ENCODE measurements at places on chromosomes 5 and 9.

DNA sequence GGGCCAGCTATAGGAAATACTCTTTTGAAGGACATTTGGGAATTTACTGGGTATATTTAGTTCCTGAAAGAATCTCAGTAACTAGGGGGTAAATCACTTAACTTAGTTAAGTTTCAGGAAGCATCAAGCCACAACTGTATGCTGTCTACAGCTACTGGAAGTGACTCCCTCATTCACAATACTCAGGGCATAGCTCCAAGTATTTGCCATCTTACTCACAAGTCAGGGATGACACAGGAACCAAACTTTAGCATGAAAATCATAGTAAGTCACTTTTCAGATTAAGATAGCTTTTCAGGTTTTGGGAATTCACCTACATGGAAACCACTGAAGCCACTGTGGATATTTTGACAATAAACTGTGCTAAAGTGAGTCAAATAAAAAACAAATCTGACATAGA lies 242.4 kb upstream of the ATP10B start:
- DNase-seq, result no peak

- DNase-seq, result no peak
Measured at GRCh38 chr5:67724412-67725135, 491.0 kb upstream of the PIK3R1 start.

DNA sequence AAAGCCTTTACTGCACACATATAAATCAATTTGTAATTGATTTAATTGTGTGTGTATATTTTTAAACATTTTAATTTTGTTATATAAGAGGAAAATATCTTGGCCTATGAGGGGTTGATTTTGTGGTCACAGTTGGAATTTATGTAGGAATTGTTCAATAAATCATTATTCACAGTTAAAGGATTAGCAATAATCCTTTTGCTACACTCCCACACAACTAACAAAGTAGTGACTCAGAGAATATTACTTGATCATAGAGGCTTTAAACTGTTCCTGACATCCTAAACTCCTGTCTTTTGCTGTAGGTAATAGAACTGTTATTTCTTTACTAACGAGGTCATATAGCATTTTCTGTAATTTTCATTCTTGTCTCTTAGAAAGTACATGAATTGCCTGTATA lies 95.5 kb downstream of the ZCCHC7 start:
- no peak for DNase-seq

DNA sequence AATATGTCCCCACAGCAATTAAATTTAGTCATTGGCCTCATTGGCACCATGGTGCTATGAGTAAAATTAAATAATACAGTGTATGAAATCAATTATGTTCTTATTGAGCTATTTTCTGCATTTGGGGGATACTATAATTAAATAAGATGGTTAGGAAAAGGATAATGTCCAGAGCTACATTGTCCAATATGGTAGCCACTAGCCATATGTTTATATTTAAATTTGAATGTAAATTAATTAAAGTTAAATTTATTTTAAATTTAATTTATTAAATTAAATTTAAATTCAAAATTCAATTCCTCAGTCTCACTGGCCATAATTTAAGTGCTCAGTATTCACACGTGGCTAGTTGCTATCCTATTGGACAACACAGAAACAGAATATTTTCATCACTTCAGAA lies 115.7 kb downstream of the SPATA31D1 start:
- no peak for DNase-seq

- DNase-seq, result no peak
Measured at GRCh38 chr5:88863523-88863922, 19.5 kb downstream of the MEF2C start.

DNA sequence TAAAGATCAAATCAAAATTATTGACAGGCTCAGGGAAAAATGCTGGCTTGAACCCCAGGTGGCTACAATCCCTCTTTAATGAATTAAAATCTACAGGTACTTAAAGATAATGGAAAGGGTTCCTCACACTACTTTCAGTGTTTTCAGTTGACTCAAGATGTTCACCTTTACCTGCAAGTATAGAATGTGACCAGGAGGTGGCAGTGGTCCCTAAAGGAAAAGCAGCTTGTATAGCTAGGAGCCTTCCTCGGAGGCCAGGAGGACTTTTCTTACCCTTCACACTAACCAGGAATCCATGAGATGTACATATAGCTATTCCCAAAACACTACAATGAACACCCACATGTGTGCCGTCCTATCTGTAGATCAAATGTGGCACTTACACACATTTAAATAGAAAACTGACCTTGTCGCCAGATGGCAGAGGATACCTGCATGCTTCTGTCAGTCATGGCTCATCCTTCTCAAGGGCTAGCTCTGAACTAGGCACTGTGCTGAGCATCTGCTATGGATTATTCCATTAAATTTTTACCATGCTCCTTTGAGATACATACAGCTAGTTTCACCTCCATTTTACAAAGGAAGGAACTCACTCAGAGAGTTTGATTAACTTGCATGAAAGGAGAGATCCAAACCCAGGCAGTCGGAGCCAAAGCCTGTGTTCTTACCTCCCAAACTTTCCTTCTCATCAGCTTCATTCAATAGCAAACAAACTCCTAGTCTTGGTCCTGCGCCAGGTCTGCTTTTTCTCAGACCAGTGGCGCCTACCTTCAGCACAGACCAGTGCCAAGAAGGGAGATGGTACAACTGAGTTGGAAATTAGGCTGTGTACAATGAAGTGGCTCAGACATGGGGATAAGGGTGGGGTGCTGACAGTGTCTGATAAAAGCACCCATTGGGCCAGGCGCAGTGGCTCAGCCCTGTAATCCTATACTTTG lies 24.5 kb downstream of the C9orf152 start:
- DNase-seq, result no peak

DNA sequence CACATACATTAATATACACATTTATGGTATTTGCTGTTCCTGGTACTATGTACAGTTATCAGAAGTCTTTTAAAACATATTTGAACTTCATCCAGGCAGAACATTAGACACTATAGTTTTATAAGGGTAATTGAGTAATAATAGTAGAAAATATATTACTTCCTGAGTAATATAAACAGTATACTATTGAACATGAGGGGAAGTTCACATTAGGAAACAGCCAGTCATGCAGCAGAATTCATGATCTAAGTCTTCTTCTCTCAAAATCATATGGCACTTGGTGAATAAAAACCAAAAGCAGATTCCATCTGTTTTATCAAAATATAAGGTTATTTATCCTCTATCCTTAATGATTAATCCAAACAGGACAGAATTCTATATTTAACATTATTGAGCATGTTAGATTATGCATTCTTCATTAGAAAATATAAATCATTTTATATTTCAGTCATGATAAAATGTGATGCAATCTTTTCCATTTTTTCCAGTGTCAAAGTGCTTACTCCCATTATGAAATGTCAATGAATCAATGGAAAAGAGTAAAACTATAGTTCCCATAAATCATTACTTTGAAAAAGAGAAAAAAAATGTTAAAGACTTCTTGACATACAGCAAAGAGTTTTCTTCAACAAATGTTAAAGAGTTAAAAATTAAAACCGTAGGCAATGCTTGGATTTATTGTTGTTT lies 584.3 kb upstream of the TUSC1 start:
- DNase-seq, result no peak

DNA sequence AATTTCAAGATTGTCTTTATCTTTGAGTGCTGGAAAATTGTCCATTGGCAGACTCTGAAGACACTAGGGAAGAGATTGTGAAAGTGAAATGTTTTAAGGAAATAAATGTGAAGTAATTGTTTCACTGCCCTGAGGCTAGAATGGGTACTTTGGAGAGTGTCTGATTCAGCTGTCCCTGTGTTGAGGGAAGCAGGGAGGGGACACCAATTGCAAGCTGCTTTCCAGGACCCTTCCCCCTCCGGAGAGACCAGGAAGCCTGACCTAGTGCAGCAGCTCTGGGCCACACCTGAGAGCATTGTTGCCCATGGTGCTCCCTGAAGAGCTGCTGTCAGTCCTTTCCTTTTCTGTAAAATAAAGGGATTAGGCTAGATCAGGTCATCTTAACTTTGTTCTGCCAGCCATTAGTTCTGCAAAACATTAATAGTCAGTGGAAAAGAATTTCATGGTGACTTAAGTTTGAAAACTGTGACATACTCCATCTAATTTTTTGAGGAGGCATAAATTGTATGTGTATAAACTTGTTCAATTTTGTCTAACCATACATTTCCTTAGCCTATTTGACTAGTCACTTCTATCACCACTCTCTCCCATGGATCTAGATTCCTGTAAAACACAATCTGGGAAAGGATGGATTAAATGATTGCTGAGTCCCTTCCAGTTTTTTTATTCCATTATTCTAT lies 18.8 kb downstream of the MAP1B start:
- DNase-seq, result no peak

DNA sequence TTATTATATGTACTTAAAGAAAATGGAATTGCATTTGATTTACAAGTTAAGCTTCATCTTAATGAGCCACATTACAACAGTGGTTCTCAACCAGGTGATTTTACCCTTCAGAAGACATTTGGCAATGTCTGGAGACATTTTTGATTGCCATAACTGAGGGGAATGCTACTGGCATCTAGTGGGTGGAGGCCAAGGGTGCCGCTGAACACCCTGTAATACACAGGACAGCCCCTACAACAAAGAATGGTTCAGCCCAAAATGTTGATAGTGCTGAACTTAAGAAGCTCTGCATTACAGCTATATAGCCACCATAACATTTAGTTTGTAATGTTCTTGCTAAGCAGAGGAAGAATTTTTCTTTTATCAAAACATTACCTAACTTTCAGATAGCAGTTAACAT lies 103.1 kb downstream of the PAM start:
- no peak for DNase-seq
